ENCODE measurements at places on chromosomes 7 and 10.

- no peak for DNase-seq
Measured at GRCh38 chr10:75432763-75433162, 1.3 kb downstream of the LRMDA start.

DNA sequence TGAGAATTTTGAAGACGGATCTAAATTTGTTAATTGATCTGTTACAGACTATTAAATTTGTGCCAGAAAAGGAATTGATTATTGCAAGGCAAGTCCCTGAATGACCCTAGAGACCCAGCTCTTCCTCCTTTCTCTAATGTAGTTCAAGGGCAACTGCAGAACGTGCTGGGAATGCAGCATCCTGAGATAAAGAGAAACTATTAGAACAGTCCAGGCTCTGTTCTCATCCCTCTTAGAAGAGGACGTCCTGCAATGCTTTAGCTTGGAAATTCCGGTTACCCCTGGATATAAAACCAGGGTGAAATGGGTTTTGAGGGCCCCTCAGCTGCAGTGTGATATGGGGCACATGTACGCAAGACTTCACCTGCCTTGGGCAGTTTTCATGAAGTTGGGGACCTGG, 67.3 kb downstream of the PTN start:
- DNase-seq, result no peak

DNA sequence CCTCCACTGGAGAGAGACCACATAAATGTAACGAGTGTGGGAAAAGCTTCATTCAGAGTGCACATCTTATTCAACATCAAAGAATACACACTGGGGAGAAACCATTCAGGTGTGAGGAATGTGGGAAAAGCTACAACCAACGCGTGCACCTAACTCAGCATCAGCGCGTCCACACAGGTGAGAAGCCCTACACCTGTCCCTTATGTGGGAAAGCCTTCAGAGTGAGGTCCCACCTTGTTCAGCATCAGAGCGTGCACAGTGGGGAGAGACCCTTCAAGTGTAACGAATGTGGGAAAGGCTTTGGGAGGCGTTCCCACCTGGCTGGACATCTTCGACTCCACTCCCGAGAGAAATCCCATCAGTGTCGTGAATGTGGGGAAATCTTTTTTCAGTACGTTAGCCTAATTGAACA, 20.6 kb downstream of the FAM200A start:
- no peak for DNase-seq

DNA sequence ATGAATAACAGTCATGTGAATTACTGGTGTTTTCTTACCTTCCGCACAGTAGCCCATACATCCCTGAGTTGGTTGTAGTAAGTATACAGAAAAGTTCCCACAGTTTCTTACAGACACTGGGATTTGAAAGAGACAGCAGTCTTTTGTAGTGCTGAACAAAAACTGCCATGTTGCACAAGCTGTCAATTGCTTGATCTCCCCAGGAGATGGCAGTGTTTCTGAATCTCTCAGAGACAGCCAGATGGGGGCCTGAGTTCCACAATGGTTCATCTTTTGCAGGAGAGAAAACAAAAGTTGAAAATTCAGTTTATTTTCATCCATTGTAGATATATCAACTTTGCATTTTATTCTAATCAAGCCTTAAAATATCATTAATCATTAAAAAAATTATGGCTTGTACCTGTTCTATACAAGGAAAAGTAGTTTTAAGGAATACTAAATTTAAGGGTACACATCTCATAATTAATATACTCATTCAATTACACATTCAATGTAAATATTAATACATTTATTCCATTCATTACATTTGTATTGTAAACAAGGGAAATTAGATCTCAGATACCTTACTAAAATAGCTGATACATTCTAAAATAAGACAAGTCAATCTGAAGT, 14.5 kb downstream of the VWDE start:
- peak; percentile 6 for DNase-seq

GRCh38 chr10:129950676-129951075, 13.4 kb downstream of the EBF3 start:
- DNase-seq, result peak; percentile 11

- DNase-seq, result no peak
Measured at GRCh38 chr7:26005683-26006410, 146.2 kb upstream of the NFE2L3 start.

GRCh38 chr7:74514131-74514591, 60.5 kb downstream of the GTF2IRD1 start:
- DNase-seq, result no peak

GRCh38 chr10:75007646-75008045, 103.8 kb upstream of the SAMD8 start:
- no peak for DNase-seq

- DNase-seq, result peak; percentile 82
Measured at GRCh38 chr7:99040104-99040958, 103.6 kb downstream of the SMURF1 start.
